ENCODE measurements at places on chromosomes 4 and X. TPM values are rescaled to one million over a fixed set of nuclear protein-coding genes. Genes with fewer than 3 reads are reported as not detected.

Gene RNF150
- 13.4 TPM for total RNA-seq

Gene STBD1
- 3.6 TPM for total RNA-seq

Gene ZAR1
- not detected for total RNA-seq

- H3K36me3 ChIP-seq: no peaks in the 10 kb centered on the region
- no peak for DNase-seq
- H3K4me3 ChIP-seq: no peak overlapping the region
- H3K4me1 ChIP-seq: no peaks in the 10 kb centered on the region
- H3K27ac ChIP-seq: no peak overlapping the region
Observed at GRCh38 chr4:178448372-178449035, 1006.3 kb upstream of the AGA start.

- no peak overlapping the region for H3K27ac ChIP-seq
- H3K27me3 ChIP-seq: peaks cover 2% of the 10 kb centered on the region
- no peaks in the 10 kb centered on the region for H3K4me1 ChIP-seq
- no peak for DNase-seq
- H3K4me3 ChIP-seq: no peak overlapping the region
Observed at GRCh38 chrX:132271311-132271778, 52.1 kb upstream of the RAP2C start.
